ENCODE measurements at places on chromosomes 3 and 15.

GRCh38 chr3:161108840-161109239, 3.7 kb upstream of the B3GALNT1 start:
- no peak for DNase-seq

DNA sequence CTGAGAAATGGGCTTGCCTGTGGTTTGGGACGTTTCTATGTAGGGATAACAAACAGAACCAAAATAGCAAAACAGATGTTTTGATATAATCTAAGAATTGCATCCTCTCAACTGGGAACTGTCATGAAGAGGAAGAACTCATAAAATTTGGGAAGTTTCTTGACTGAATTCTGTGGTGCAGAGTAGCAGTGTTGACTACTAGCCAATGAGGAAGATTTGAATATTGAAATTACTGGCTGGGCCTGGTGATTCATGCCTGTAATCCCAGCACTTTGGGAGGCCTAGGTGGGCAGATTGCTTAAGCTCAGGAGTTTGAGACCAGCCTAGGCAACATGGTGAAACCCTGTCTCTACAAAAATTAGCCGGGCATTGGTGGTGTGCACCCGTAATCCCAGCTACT, 42.2 kb downstream of the ZNF609 start:
- DNase-seq: no peak

GRCh38 chr15:83746231-83746630, 92.3 kb downstream of the ADAMTSL3 start:
- DNase-seq: no peak

GRCh38 chr3:187051066-187051465, 88.2 kb downstream of the RPL39L start:
- DNase-seq: no peak

DNA sequence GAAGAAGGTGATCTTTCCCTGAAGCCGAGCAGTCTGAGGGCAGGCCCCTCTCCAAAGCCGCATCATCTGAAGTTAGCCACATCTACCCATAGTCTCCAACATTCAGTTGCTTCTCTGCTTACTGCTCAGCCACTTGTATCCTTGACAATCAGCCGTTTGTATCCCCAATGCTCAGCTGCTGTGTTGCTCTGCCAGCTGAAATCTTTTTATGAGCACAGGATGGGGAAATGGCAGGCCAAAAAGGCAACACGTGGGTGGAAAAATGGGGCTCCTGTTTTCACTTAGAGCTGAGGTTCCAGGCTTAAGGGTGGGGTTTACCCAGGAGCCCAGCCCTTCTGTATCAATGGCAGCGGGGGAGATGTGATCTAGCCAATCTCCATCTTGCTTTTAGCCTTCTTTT, 36.3 kb downstream of the METTL6 start:
- DNase-seq: no peak

GRCh38 chr3:42014458-42014920, 52.6 kb upstream of the ULK4 start:
- DNase-seq: no peak

DNA sequence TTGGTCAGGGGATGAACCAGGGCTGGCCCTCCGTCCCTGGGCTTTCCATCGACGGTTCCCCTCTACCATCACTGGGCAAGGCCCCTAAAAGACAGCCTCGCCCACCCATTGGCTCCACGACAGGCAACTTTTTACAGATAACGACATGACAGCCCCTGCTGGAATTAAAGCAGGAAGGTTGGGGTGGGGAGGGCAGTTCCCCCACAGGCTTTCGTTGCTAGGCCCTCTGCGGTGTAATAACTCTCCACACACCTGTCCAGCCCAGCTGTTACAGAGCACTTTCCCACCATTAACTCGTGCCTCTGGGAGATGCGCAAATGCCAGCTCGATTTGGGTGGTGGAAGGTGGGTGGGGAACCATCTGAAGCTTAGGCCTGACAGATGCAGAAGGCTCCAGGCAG, 264.2 kb upstream of the TLE3 start:
- no peak for DNase-seq

- DNase-seq: no peak
Measured at GRCh38 chr3:62090066-62090465, 283.3 kb downstream of the FEZF2 start.

GRCh38 chr3:157103280-157103679, 56.7 kb downstream of the CCNL1 start:
- DNase-seq: no peak

DNA sequence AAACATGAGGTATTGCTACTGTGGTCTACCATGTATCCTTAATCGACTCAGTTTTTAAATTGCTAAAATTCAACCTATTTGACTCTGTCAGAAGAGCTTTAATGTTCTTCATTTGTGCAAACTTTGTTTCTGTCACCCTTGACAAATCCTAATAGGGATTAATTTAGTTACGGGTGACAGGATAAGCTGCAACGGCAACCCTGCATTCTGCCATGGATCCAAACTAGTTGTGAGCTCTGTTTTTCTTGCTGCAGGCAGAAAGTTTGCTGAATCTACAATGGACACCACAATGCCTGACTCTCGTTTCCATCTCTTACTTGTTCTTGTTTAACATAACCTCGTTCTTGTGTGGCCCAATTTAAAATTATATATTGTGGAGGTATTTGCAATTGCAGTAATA, 352.3 kb downstream of the ROBO2 start:
- no peak for DNase-seq

- DNase-seq: no peak
Measured at GRCh38 chr3:155743606-155744005, 1.3 kb downstream of the PLCH1 start.

DNA sequence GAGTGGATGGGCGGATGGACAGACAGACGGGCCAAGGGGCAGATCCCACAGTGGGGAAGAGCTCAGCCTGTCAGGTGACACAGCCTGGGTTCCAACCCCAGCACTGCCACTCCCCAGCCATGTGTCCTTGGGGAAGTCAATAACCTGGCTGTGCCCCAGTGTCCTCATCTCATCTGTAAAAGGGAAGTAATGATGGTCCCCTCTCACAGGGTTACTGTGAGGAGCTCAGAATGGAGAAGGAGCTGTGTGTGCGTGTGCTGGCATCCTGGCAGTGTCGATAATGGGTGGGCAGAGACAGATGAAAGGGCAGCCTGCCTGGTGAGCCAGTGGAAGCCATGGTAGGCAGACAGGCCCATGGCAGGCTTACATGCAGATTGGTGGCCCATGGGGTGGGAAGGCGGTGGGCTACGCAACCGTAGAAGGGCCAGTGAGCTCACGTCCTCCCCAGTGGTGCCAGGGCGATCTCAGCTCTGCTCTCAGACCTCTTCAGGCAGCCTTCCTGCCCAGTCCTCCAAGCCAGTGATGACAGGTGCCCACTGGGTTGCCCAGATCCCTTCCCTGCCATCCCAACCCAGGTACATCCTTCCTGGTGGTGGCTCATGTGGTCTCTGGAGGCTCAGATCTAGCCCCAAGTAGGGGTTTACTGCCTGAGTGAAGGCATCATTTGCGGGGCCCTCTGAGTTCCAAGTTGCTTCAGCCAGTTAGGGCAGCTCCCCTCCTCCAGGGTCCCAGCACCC, 2.3 kb upstream of the DNAJB8 start:
- DNase-seq: no peak

DNA sequence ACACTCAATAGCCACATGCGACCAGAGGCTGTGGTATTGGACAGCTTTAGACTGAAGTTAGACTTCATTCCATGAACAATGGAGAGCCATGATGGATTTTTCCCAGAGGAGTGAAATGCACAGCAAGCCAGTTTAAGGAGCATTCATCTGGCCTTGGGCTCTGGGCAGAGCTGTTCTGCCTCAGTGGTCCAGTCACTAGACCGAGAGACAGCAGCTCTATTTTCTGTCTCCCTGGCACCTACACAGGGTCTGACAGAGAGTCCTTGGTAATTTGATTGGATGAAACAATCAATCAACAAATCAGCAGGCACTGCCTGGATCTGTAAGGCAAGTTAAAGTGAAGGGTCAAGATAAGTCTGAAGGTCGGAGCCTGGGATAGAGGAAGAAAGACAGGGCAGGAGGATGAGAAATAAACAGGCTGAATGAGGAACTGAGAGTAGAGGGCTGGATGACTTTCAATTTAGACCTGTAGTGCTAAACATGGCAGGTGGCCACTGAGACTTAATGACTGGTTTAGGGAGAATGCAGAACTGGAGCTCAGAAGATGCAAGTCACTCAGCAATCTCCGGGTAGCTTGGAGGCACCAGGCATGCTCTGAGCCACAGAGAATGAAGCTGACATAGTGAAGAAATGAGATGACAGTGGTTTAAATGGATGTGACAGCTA, 98.5 kb upstream of the SLC25A36 start:
- no peak for DNase-seq

DNA sequence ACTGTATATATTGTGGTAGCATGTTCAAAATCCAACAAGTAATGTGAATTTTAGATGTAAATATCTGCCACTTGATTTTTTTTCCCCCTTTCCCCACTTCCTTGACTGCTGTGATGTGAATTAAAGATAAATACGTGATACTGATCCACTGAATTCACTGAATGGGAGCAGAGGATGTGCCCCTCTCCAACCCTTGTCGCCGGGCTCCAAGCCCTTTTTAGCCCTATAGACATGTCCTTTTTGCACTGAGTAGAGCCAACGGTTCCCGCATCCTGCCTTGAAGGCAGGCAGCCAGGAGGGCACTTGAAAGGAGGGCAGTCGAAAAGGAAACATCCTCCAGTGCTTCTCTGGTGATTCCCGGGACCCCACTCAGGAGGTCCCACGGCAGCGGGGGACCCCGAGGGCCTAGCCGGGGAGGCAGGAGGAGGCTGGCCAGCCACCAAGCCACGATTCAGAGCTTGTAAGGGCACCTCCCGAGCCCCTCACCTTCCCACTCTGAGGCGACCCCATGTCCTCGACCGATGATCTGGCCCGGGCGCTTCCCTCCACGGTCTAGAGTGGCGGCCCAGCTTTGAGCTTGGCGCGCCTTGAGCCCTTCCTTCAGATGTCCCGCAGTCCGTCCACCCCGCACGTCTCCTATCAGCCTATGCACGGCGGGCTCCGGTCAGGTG, 901 bp upstream of the MANF start:
- DNase-seq: no peak

DNA sequence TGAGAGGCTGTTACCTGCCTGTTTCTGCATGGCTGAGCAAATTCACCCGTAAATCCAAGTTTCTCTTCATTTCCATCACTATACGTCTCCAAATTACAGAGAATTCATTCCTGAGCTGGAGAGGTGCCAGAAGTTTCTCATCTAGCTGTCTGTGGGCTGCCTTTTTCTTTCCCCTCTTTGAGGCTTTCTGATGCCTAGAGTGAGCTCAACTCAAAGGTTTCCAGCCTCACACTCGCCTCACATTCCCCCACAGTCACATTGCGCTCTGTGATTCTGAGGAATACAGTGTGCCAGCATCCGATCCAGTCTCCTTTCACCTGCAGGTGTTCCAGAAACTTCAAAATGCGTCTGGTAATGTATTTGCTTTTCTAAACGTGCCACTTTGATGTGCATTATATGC, 267.2 kb downstream of the MFSD1 start:
- no peak for DNase-seq

GRCh38 chr3:156472150-156472549, 82.8 kb downstream of the SSR3 start:
- DNase-seq: no peak

DNA sequence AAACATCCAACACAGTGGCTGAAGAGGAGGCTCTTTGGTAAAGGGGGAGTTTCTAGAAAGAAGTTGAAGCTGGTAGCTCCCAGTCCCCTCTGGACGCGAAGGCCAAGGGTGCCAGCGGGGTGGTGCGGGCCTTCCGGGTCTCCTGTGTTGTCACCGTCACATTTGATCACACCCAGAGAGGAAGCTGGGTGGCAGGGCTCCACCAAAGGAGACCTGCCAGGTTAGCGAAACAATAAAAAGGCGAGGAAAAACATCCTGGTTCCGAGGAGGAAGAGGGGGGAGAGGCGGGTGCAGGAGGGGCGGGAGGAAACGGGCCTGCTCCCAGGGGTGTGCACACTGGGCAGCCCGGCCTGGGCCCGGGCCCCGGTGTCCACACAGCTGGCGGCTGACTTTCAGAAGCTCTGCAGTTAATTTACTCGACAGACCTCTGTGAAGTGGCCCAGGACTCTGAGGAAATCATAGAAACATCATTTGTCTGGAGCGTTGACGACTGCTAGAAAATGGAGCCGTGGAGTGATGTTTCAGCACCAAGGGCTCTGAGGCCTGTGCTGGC, 12.1 kb downstream of the HEG1 start:
- DNase-seq: no peak

- DNase-seq: peak; percentile 26
Measured at GRCh38 chr15:81914734-81915256, 131.0 kb downstream of the MEX3B start.

- DNase-seq: no peak
Measured at GRCh38 chr3:195537995-195538394, 5.1 kb downstream of the PPP1R2 start.

DNA sequence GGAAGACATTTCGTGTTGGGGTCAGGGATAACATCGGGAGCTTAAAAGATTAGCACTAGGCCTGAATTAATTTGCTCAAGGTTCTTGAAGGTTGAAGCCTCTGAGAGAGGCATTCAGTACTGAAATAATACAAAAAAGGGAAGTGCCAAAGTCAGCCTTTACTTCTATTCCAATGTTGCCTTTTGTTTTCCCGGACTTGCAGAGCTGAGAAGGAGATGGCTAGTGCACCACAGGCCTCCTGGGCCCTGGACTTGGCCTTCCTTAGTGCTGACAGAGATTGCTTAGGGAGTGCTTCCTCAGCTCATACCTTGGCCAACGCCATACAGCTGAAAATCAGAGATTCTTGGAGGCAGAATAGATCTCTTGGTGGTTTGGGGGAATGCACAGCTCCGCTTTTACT, 333.6 kb upstream of the TBL1XR1 start:
- no peak for DNase-seq

GRCh38 chr3:113588806-113589205, 56.5 kb downstream of the SIDT1 start:
- DNase-seq: no peak

DNA sequence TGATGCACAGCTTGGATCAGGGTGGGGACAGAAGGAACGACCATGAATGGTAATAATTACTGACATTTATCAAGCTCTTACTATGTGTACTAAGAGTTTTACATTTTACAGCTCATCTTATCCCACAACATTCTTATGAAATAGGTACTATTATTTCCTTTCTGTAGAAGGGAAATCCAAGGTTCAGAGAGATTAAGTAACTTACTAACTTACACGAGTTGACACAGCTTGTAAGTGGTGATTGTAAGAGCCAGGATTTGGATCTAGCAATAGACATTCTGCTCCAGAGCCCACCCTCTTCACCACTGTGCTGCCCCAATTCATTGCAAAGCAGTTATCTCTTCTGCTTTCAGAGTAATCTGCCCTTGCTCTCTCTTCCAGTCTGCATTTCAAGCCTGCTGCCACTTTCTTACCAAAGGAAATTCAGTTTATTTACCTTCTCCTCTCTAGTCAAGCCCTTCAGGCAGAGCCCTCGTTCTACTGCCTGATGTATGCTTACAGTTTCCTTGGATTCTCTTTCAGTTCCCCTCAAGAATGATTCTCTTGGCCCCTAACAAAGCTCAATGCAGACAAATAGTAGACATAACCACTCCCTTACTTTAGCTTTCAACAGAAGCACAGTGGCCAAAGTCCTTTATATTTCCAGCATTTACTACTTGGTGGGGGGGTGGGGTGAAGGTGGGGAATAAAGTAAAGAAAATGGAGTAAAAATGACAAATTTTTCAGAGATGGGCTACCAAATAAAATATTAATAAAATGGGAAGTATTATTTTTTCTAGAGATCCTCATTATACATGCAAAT, 65.8 kb downstream of the ATP8B4 start:
- no peak for DNase-seq
